Hypothalamus (tissue), 51 donors: ENCODE measurements at places on chromosomes 1 and 21.

DNA sequence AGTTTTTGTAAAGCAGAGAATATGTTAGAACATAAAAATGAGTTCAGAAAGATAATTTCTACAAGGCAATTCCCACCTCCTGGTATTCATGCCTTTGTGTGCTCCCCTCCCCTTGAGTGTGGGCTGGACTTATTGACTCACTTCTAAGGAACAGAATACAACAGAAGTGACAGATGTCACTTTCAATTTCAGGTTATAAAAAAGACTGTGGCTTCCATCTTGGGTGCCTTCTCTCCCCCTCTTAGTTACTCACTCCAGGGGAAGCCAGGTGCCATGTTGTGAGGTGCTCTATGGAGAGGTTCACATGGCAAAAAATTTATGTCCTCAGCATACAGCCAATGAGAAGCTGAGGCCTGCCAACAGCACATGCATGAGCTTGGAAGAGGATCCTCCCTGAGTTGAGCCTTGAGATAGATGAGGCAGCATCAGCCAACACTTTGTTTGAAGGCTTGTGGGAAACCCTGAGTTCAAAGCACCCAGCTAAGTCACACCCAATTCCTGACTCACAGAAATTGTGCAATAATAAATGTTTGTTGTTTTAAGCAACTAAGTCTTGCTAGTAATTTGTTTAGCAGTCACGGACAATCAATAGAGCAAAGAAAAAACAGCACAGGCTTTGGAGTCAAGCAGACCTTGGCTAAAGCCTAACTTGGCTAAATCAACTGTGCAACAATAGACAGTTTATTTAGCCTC lies 73.5 kb upstream of the NGF start:
- DNase-seq = no peak

DNA sequence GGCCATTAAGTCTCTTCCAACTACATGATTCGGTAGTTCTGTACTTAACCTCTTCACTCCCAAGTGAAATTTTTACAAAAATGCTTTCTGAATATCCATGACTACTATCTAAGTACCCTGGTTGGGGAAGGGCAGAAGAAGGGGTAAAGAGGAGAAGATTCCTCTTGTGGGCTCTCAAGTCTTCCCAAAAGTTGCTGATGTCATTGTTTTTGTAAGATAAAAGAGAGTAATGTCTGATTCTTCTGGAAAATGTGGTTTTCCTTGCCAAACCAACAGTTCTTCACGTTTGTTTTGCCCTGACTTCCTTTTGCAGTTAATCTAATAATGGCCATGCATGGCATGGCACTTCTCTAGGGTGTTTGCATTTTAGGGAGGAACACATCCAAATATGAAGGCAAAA lies 34.7 kb upstream of the AK4 start:
- DNase-seq = no peak

GRCh38 chr1:6591222-6591621 lies 11.4 kb downstream of the ZBTB48 start:
- no peak for DNase-seq

GRCh38 chr1:9145021-9145668 lies 16.2 kb upstream of the GPR157 start:
- DNase-seq = no peak

GRCh38 chr1:226002667-226003501 lies 3.7 kb upstream of the SDE2 start:
- no peak for DNase-seq

DNA sequence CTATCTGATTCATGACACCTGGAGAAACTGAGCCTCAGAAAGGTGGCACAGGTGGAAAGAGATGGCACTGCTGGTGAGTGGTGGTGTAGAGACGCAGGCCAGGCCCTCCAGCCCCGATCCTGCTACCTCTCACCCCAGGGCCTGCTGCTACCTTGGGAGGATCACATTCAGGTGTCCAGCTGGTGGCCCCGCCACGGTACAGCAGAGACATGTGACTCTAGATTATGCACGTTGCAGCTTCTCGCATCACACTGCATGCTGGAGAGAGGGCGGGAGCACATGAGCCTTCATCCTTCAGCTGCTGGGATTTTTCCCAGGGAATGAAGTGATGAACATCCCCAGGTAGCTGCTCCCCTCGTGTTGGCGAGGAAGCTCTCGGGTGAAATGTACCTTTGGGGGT lies 32.9 kb downstream of the KAZN start:
- DNase-seq = no peak
